ENCODE measurements at places on chromosomes 2 and 18.

GRCh38 chr2:73074110-73075069, 2.9 kb upstream of the SFXN5 start:
- no peak for DNase-seq

DNA sequence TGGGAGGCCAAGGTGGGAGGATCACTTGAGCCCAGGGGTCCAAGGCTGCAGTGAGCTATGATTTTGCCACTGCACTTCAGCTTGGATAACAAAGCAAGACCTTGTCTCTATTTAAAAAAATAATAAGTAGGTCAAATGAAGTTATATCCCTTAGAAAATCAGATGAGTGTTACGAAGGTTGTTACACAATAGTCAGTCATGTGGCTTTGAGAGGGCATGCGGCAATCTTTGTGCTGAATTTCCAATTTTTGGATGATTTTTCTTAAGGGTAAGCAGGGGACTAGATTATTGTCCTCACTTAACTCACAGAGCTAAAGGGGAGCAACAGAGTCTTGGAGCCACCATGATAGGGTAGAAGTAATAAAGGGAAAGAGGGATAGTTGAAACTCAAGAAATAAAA, 71.8 kb downstream of the B3GNT2 start:
- DNase-seq = no peak

DNA sequence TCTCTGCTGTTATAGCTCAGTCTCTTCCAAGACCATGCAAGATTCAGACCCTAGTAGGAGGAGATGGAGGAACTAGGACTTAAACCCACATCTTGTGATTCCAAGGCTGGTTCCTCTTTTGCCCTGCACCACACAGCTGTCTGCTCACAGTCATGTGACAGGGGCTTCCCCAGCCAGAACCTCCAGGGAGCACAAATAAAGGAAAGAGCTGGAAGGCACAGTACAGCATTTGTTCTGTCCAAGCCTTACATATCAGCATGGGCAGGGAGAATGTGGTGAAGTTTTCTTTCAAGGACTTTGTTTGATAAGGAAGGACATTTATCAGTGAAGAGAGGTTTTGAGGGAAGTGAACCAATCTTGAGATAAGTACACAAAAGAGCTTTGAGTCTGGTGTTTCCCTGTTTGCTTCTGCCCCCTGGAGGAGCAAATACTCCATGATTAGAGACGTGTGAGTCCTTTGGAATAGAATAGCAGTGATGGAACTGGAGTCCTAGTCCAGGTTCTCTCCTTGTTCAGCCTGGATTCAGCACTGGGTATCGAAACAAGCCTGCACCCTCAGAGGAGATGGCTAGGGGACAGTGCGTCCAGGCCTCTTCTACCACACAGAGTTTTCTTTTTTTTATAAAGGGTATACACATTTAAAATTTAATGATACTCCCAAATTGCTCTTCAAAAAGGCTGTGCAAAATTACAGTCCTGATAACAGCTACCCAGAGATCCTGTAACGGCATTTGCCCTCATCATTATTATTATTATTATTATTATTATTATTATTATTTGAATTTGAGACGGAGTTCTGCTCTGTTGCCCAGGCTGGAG, 24.6 kb upstream of the CASP10 start:
- peak; percentile 59 for DNase-seq

DNA sequence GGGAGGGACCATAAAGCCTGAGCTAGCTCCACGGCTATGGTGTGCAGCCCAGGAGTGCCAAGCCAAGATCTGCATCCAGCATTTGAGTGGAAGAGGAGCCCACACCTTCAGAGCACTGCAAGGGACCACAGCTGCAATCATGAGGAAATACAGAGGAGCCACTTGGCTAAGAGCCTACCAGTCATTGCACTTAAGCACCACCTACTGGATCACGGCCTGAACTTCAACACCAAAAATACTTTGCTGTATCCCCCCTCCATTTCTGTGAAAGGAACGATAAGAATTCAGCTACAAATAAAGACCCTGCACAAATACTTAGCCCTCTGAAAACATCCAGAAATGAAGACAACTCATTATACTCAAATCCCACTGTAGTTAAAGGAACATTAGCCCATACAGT, 545.3 kb downstream of the TSN start:
- DNase-seq = no peak

DNA sequence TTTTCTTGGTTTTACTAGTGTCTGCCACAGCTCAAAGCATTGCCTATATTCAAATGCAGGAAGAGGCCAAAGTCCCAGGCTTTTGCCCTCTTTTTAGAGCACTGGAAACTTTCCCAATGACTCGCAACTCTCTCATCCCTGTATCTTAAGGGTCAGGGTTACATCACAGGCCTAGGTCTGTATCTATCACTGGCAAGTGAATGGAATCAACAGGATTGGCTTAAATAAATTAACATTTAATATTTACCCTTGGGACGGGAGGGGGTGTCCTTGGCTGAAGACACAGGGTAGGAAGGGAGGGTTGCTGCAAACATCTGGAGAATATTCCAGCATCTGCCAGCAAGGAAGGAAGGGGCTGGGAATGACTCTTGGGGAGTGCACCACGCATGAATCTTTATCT, 242.6 kb downstream of the SLC4A3 start:
- peak; percentile 27 for DNase-seq

GRCh38 chr2:142857256-142858164, 20.0 kb upstream of the KYNU start:
- no peak for DNase-seq

DNA sequence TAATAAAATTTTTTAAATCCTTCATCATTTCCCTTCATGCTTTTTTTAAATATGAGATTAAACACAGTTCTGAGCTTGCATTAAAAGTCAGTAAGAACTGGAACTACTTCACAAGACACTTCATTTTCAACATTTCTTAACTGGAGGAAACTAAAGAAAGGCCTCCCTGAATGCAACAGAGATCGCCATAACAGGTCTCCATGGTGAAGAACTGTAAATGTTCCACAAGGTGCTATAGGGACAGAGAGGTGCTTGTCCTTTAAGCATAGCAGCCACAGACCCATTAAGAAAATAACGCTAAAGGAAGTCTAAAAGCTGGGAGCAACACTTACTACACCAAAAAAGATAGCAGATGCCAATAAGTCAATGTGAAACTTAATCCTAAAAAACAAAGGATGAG, 8.5 kb downstream of the STAM2 start:
- DNase-seq = no peak

DNA sequence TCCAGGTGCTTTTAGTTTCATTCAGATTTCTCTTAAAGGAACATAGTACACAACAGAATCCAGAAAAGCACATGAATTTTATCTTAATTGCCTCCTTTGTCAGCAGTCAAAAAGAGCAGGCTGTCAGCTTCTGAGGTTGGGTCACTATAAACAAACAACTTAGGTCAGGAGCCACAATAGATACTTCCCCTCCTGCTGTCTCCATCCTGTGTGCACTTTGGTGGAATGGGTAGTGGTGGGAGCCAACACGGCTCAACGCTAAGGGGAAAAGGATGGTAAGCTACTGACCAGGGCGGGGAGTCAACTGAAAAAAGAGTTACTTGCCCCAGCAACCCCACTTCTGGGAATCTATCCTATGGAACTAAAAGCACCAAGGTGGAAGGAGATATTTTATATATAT, 121.9 kb downstream of the PAX3 start:
- no peak for DNase-seq

DNA sequence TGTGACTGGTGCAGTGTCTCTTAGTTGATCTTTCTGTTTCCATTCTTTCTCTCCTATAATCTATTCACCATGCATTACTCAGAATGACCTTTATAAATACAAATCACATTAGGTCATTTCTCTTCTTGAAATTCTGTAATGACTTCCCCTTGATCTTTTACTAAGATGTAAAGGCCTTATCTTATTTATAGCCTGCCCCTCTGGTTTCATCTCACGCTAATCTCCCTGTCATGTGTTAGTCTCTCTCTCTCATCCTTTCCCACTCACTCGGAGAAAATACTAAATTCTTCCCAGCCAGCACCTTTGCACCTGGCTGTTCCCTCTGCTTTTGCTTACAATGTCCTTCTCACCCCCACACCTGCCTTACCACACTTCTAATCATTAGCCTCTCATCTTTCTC, 530.8 kb downstream of the ADCYAP1 start:
- no peak for DNase-seq

- DNase-seq = no peak
Observed at GRCh38 chr2:39128919-39129391, 8.1 kb upstream of the SOS1 start.

- DNase-seq = no peak
Observed at GRCh38 chr2:207884127-207884526, 114.4 kb upstream of the FZD5 start.

GRCh38 chr2:191012845-191013681, 908 bp downstream of the STAT1 start:
- no peak for DNase-seq

DNA sequence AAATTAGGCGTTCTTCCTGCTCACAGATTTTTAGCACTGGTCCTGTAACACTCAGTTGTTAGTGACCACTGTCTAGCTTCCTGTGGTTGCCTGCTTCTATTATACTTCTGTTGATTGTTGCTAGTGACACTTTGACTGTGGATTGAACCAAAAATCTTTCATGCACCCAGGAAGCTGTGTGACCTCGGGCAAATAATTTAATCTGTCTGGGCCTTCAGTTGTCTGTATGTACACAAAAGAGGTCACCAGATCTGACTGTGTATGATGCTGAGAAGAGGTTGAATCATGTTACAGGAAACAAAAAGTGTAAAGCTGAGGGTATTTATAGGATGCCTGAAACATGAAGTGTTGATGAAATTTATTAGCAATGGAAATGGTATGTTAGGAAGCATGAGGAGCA, 12.7 kb downstream of the ICOS start:
- DNase-seq = peak; percentile 2

DNA sequence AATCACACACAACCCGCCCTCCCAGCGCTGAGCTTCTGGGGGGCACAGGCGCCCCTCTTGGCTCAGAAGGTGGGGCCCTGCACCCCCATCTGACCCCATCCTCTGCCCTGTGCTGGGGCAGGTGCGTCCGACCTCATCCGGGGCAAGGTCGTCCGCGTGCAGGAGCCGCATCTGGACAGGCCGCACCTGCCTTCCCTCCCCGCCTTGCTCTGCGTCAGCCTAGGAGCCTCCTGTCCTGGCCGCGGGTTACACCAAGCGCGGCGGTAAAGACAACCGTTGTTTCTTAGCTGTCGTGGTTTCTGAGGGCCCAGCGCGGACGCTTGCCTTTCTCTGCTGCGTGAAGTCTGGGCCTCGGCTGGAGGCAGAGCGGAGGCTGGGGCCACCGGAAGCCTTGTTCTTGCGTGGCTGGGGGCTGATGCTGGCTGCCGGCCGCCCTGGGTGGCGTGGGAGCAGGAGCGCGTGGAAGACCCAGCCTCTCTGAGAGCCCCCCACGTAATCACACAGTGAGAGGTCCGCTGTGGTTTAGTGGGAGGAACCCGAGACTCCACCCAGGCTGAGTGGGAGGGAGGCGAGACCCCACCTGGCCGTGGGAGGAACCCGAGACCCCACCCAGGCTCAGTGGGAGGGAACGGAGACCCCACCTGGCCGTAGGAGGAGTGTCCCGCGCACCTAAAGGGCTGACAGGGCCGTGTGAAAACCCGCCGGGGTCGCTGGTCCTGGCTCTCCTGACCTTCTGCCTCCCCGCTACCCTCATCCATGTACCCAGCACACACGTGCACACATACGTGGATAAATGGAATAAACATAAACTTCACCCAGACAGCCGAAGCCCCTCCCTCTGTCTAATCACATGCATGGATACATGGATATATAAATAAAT, 51.8 kb downstream of the KCNG2 start:
- DNase-seq = no peak

DNA sequence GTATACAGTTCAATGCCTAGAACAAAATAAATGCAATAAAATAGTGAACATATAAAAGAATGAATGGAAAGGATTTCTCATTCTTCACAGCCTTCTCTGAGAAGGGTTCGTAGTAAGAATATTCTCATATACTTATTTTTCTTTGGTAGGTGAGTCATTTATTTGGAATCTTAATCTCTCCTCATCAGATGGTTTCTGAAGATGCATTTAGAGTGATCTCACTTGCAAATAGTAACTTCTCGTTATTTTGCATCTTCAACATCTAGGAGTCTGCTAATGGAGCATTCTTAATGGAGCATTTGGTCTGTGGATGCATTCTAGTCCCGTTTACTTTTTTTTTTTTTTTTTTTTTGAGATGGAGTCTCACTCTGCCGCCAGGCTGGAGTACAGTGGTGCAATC, 3.9 kb downstream of the UBXN4 start:
- DNase-seq = peak; percentile 47

- peak; percentile 17 for DNase-seq
Observed at GRCh38 chr2:150484006-150484405, 3.5 kb downstream of the RND3 start.

DNA sequence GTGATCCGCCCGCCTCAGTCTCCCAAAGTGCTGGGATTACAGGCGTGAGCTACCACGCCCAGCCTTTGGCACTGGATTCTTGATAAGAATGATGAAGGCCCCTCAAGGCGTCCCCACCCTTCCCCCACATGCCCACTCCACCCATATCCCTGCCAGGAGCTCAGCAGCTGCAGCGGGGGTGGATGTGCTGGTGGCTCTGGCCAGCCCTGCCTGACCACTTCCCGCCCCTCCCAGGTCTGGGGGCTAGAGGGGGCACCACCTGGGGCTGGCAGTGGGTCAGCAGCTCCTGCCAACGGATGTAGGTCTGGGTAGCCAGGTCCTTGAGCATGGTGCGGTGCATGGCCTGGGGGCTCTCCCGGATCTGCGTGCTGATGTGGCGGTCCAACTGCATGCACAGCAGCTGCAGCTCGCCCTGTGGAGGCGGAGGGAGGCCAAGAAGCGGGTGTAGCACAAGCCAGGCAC, 7.8 kb upstream of the SEMA4C start:
- DNase-seq = no peak

GRCh38 chr2:100800915-100801314, 19.0 kb upstream of the NPAS2 start:
- DNase-seq = no peak

DNA sequence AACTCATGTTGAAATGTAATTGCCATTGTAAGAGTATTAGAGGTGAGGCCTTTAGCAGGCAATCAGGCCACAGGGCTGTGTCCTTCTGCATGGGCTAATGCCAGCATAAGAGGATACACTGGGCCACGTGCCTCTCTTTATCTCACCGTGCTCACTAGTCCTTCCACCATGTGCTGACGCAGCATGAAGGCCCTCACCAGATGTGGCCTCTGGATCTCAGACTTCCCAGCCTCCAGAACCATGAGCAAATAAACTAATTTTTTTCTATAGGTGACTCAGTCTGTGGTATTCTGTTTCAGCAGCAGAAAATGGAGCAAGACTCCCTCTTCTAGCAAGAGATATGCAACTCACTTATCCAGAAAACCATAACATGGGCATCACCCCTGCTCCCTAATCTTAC, 149.7 kb upstream of the ZNF236 start:
- peak; percentile 68 for DNase-seq

DNA sequence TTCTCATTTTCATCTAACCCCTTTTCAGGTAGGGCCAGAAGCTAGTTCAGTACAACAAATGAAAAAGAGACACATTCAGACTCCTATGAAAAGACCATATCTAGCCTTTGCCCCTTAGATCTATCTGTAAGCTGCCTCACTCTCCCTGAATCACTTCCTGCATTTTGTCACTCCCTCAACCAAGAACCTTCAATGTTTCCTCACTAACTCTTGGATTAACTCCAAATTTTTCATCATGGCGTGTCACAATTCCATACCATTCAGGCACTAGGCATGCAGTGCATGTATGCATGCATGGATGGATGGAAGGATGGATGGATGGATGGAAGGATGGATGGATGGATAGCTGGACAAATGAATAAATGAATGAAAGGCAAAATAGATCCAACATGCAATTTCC, 356.9 kb downstream of the TNS1 start:
- DNase-seq = peak; percentile 46

- DNase-seq = no peak
Observed at GRCh38 chr2:102010902-102011301, 19.1 kb downstream of the IL1R2 start.

- DNase-seq = no peak
Observed at GRCh38 chr2:190272457-190272842, 47.2 kb downstream of the HIBCH start.

Measured in foreskin fibroblast (primary cell).